ENCODE measurements at places on chromosomes 4 and X.

- no peaks in the 10 kb centered on the region for H3K4me1 ChIP-seq
- no peak overlapping the region for H3K4me3 ChIP-seq
- no peak overlapping the region for H3K27ac ChIP-seq
- DNase-seq = no peak
- H3K36me3 ChIP-seq = no peaks in the 10 kb centered on the region
- H3K27me3 ChIP-seq = peaks cover 97% of the 10 kb centered on the region
Measured at GRCh38 chr4:37243722-37244582, 591 bp upstream of the NWD2 start.

- no peak for DNase-seq
- no peaks in the 10 kb centered on the region for H3K4me1 ChIP-seq
- H3K27ac ChIP-seq = no peak overlapping the region
- H3K4me3 ChIP-seq = no peak overlapping the region
- H3K36me3 ChIP-seq = no peaks in the 10 kb centered on the region
Measured at GRCh38 chr4:53767482-53767881, 176.2 kb upstream of the LNX1 start.

DNA sequence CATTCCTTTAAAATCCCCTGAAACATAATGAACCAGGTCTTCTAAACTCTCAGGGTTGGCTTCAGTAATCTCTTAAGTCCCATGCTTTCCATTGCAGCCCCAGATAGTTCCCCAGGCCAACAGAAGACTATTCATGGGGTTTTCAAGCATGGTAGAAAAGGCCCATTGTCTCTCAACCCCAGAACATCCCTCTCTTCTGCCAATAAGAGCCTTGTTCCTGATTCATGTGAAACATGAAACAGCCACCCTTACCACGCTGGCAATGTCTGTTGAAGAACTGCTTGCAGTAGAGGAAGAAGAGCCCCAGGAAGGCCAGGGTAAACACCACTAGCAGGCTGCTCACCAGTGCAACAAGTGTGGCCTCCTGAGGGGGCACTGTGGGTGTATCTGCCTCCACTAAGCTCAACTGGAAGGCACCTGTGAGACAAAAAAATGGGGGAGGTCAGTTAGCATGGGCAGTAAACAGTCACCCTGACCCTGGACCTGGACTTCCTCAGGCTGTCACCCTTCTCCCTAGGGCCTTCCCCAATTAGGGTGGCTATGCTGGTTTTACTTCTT, 36.4 kb downstream of the EDA2R start:
- no peaks in the 10 kb centered on the region for H3K27me3 ChIP-seq
- no peaks in the 10 kb centered on the region for H3K4me1 ChIP-seq
- no peaks in the 10 kb centered on the region for H3K36me3 ChIP-seq
- no peak overlapping the region for H3K4me3 ChIP-seq
- no peak for DNase-seq

- H3K27me3 ChIP-seq = peaks cover 5% of the 10 kb centered on the region
- H3K4me3 ChIP-seq = no peak overlapping the region
- H3K27ac ChIP-seq = no peak overlapping the region
- no peak for DNase-seq
- H3K4me1 ChIP-seq = no peaks in the 10 kb centered on the region
Measured at GRCh38 chr4:71752383-71753042, 31.4 kb downstream of the GC start.

GRCh38 chr4:82517043-82517442, 44.7 kb downstream of the TMEM150C start:
- H3K27ac ChIP-seq = no peak overlapping the region
- no peaks in the 10 kb centered on the region for H3K36me3 ChIP-seq
- DNase-seq = no peak
- H3K4me3 ChIP-seq = no peak overlapping the region
- no peaks in the 10 kb centered on the region for H3K27me3 ChIP-seq

- no peak for DNase-seq
- H3K27ac ChIP-seq = no peak overlapping the region
- no peaks in the 10 kb centered on the region for H3K4me1 ChIP-seq
- H3K36me3 ChIP-seq = peaks cover 64% of the 10 kb centered on the region
- no peak overlapping the region for H3K4me3 ChIP-seq
- H3K27me3 ChIP-seq = no peaks in the 10 kb centered on the region
Measured at GRCh38 chr4:39286263-39286662, 79.9 kb downstream of the RFC1 start.

GRCh38 chrX:12319992-12320391, 181.7 kb downstream of the FRMPD4 start:
- no peak overlapping the region for H3K4me3 ChIP-seq
- H3K4me1 ChIP-seq = no peaks in the 10 kb centered on the region
- DNase-seq = no peak
- H3K27ac ChIP-seq = no peak overlapping the region
- no peaks in the 10 kb centered on the region for H3K36me3 ChIP-seq
- no peaks in the 10 kb centered on the region for H3K27me3 ChIP-seq

DNA sequence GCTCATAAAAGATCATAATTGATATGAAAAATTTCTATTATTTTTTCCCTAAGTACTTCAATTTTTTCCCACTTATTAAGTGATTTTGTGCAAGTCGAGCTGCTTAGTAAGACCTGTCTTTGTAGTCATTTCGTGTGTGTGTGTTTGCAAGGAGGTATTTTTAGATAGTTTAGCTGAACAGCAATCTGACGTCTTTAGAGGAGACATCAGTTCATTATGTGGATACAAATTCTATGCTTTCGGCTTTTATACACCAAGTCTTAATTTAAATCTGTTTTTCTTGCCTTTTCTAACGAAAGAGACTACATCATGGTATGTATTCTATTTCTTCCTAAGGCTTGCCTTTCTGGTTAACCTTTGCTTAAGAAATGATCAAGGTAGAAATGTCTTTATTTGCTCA, 179.4 kb downstream of the RAPGEF2 start:
- H3K4me1 ChIP-seq = peaks cover 35% of the 10 kb centered on the region
- peak overlapping the region; percentile 90 for H3K27ac ChIP-seq
- DNase-seq = no peak
- H3K36me3 ChIP-seq = no peaks in the 10 kb centered on the region
- no peaks in the 10 kb centered on the region for H3K27me3 ChIP-seq

GRCh38 chr4:91958596-91958995, 345.2 kb upstream of the GRID2 start:
- H3K4me1 ChIP-seq = peaks cover 7% of the 10 kb centered on the region
- no peak for DNase-seq
- no peaks in the 10 kb centered on the region for H3K36me3 ChIP-seq

- peaks cover 7% of the 10 kb centered on the region for H3K4me1 ChIP-seq
- peak overlapping the region; percentile 43 for H3K4me3 ChIP-seq
- no peaks in the 10 kb centered on the region for H3K36me3 ChIP-seq
- DNase-seq = no peak
Measured at GRCh38 chrX:15737190-15737958, 696 bp upstream of the CA5B start.

All from RWPE2 (cell line).